ENCODE measurements at places on chromosomes 2 and 18.

DNA sequence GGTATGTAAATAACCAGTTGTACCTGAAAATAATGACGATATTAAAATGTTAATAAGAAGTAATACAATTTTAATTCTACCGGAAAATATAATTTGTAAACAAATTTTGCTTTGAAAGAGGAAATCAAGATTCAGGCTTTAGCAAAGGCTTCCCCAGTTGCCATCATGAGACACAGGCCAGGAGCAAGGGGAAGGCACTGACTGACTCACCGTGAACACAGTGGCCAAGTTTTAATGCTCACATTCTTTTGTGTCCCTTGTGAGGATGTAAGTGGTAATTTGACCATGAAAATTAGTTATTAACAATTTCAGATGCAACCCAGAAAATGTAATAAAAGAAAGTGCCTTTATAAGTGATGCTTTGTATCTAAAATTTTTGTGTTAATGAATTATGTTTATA is 164.1 kb downstream of the GREB1L start:
- no peak for DNase-seq

DNA sequence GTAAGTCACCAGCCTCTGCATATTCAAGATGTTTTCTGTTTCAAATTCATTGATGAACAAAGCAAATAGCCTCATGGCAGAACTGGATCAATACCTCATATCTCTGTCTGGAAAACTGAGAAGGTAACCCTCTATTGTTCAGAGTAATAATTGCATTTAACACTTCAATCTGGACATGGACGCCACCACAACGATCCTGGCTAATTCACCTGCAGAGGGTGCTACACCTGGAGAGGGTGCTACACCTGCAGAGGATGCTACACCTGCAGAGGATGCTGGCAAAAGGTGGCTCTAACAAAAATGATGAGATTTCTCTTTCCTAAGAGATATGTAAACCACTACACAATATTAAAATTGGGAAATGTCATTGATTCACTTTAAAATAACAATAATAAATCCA is 183.1 kb upstream of the HNRNPA3 start:
- DNase-seq: no peak

DNA sequence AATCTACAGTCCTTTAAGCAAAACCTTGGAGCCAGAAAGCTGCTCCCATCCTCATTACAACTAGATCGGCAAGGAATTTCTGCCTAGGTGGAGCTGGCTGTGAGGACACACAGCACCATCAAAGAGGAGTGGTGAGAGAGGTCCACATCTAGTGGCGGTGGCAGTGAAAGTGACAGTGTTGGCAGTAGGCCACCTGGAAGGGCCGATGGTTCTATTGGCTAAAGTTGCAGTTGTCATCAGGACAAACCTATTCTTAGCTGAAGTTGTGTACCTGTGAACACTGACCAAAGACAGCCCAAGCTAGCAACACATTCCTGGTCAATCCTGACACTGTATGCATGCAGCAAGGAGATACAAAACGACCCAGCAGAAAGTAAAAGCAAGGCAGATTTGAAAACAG is 218.1 kb upstream of the CHAC2 start:
- DNase-seq: no peak

- DNase-seq: no peak
Measured at GRCh38 chr2:66580166-66581049, 145.5 kb downstream of the MEIS1 start.

DNA sequence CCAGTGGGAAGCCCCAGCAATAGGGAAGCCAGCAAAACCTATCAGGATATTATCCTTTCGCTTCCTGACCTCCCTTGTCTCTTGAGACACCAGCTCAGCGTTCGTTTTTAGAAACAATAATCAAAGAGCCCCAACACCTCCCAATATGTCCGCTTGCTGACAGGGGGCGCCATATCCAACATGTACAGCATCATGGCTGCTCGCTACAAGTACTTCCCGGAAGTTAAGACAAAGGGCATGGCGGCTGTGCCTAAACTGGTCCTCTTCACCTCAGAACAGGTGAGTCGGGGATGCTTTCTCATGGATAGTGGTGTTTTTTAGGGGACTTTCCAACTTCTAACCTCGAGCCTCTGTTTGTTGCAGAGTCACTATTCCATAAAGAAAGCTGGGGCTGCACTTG is 28.7 kb downstream of the GAD1 start:
- no peak for DNase-seq

- DNase-seq: no peak
Measured at GRCh38 chr18:1050012-1050657, 145.5 kb downstream of the ADCYAP1 start.

DNA sequence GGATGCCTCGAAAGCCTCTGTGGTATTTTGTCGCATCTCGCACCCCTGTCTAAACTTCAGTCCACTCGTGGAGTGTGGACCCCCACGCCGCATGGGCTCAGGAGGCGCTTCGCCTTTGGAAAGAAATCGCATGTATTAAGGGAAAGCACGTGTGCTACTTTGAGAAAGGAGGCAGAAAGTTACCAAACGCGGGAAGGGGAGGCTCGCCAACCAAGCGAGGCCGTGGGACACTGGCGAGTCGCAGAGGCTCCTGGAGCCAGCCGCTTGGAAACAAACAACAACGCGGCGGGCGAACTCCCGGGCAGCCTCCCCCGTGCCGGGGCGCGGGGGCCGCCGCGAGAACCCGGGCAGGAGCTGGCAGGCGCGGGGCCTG is 455 bp upstream of the AGAP1 start:
- DNase-seq: no peak

GRCh38 chr2:10012963-10013461 is 30.3 kb upstream of the KLF11 start:
- no peak for DNase-seq

DNA sequence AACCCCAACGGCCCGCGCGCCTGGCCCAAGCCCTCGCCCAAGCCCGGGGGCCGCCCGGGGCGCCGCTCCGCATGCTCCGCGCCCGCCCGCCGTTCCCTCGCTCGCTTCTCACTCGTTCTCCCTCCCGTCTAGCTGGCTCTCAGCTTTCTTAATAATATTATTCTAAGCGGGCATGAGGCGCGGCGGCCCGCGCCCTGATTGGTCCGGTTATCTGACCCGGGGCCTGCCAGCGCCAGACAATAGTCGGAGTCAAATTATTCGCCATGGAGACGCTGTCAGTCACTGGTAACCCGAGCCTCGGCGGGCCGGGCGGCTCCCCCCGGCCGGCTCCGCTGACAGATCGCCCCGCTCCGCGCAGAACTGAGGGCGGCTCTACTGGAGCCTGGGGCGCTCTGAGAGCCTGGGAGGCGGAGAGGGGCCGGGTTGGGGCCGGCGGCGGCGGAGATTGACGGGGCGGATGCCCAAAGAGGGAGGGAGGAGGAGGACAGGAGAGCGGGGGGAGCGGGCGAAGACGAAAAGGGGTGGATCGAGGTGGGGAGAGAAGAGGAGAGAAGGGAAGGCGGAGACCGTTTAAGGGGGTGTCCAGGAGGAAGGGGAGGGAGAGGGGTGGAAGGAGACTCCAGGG is at the start of gene SIX2:
Gene SIX2, minus strand, starts transcription at position 150 of the 625 bp plus-strand sequence. CDS start 342 bp downstream, outside the sequence.
- no peak for DNase-seq

DNA sequence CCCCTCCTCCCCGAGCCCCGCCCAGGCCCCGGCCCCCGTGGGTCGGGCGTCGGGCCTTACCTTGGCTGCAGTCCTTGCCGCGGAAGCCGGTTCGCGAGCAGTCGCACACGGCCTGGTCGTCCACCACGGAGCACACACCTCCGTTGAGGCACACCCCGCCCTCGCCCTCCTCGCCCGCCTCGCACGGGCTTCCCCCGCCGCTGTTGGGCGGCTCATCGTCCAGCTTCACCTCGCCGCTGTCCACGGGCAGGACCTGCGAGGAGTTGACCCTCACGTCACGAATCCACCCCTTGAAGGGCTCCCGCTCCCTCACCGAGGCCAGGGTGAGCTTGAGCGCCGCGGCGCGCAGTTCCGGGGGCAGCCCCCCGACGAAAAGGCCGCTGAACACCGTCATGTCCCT is 4.5 kb downstream of the NRXN1 start:
- no peak for DNase-seq

DNA sequence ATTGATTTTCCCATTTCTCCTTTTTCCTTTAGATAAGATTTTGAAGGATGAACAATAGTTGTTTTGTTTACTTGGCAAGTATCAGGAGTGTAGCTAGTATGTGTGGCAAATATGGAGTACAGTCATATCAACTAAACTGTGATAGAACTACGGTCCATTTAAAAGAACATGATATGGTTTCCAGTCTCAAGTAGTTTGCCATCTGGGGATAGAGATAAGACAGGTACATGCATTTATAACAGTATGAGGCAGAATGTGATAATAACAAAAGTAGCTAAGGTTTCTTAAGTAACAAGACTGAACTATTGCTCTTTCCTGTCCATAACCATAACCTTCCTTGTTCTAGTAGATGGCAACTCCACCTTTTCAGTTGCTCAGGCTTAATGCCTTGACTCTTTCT is 75.6 kb upstream of the TACR1 start:
- DNase-seq: no peak

GRCh38 chr2:111122631-111123421 is 2.1 kb downstream of the BCL2L11 start:
- no peak for DNase-seq

DNA sequence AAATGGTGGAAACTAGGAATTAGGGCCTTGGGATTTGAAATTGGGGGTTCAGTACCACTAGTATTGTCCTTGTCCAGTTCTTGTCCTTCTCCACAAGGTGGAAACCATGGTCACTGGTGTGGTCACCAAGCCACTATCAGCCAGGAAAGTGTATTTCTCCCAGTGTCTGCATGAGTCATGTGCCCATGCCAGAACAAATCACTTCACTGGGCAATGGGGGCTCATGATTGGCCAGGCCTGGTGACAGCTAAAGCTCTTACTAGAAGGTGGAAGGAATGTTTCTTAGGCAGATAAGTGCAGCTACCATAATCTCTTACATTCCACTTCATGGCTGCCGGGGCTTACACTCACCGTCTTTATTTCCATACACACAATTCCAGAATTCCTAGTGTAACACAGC is 124.8 kb upstream of the TACR1 start:
- no peak for DNase-seq

GRCh38 chr2:15334644-15335326 is 226.3 kb downstream of the NBAS start:
- no peak for DNase-seq

GRCh38 chr2:71891155-71891554 is 256.5 kb downstream of the CYP26B1 start:
- no peak for DNase-seq

DNA sequence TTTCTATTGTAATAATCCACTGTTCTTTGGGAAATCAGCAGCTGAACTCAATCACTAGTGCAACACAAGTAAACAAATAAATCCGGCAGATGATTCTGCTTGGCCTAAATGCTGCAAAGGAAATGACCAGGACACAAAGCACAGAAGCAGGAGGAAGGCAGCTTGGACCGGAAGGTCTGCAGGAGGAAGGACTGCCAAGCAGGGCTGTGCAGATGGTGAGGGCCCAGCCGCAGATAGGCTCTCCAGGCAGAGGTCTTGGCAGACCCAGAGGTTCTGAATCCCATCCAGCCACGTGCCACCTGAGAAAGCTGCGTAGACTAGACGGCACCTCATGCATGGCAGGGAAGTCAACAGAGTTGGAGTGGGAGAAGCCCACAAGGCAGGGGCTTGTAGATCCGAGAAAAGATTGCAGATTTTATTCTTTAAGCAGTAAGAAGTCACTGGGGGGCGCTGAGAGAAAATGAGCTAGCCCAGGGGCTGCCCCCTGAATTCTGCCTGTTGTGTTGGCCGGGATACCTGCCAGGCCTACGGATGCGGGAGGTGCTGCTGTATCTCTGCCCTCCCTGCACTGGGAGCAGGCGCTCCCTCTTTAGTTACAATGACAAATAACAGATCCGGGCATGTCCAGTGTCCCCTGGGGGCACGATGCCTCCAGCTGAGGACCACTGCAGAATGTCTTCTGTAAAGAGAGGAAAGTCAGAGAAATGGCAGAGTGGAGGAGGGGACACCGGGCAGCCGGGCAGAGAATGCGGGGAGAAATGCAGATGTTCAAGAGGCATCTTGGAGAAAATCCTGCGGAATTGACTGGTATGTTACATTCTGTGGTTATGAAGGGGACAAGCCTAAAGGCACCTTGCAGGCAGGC is 153.5 kb downstream of the PXDN start:
- DNase-seq: no peak

DNA sequence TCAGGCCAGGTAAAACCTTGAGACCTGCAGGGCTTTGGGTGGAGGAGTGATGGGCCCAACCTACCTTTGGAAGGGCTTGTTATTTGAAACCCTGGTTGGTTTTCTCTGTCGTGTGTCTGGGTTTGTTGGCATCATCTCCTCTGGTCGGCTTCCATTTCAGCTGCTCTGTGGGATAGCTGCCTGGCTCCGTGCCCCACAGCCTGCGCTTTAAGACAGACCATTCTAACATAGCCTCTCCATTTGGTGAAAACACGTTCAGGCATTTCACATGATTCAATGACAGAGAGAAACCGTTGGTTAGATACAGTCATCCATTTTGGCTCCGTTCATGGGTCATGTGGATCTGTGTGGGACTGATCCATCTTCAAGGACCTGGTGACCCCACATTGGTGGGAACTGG is 37.0 kb upstream of the LYPD6B start:
- DNase-seq: no peak

- no peak for DNase-seq
Measured at GRCh38 chr2:121263996-121264715, 20.8 kb downstream of the TFCP2L1 start.

GRCh38 chr2:105888625-105889024 is 143.9 kb downstream of the NCK2 start:
- no peak for DNase-seq

GRCh38 chr2:191321861-191322662 is 76.9 kb downstream of the MYO1B start:
- DNase-seq: no peak

DNA sequence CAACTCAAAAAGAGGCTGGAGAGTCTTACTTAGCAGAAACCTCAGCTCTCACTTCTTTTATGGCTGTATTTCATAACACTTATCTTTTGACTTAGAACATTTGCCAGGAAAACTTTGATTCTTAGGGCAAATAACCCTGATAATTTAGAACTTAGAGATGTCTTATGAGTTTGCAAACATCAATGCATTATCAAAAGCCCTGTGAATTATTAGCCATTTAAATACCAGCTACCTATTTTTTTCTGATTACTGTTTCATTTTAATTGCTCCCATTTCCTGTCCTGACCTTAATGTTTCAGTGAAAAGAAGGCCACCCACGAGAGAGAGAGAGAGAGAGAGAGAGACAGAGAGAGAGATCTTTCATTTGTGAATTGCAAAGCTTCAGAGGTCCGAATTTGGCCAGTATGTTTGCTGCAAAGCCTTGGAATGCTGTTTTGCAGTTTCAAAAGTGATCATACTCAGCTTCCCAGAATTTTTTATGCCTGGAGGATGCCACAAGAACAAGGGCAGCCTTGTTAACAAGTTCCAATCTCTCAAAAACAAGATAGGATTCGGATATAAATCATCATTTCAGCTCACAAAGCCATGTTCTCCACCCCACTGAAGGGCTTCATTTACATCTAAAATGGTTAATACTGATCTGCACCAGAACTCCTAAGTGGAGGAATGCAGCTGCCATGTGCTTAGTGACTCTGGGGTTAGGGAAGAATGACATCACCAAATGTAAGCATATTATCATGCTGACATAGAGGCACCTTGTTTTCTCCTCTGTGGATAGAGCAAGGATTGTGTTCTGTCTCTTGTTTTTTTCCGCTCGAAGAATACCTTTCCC is 478.2 kb downstream of the ARHGAP15 start:
- DNase-seq: no peak

- DNase-seq: no peak
Measured at GRCh38 chr2:60558536-60558935, 5.1 kb upstream of the BCL11A start.

GRCh38 chr2:207969249-207969648 is 56.1 kb downstream of the PLEKHM3 start:
- DNase-seq: no peak

- no peak for DNase-seq
Measured at GRCh38 chr2:172389685-172390339, 37.6 kb upstream of the ITGA6 start.
